Activated T-helper 1 cell treated with anti-CD3 and anti-CD28 coated beads, Interleukin-2, amount 50 U/mL, for 16 hours (primary cell): ENCODE measurements at places on chromosomes 13 and 19.

GRCh38 chr13:95677564-95678266 is 776 bp downstream of the DNAJC3 start:
- no peak for DNase-seq

DNA sequence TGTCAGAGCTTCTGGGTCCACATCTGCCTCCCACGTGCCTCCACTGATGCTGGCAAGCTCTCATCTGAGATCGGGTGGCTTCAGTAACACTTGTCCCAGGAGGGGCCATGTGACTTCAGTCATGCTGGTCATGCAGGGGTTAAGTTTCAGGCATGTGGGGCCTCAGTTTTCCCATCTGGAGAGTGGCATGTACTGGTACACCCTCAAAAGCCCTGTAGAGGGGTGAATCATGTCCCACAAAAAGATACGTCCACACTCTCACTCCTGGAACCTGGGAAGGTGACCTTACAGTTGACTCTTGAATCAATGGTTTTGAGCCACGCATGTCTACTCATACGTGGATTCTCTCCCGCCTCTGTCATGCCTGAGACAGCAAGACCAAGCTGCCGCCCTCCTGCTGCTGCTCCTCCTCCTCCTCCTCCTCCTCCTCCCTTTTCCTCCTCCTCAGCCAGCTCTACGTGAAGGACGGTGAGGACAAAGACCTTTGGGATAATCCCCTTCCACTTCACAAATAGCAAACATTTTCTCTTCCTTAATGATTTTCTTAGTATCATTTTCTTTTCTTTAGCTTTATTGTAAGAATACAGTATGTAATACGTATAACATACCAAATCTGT is 53.7 kb downstream of the COMP start:
- DNase-seq, result no peak

GRCh38 chr19:19064811-19065745 is 1.3 kb downstream of the SLC25A42 start:
- no peak for DNase-seq

- no peak for DNase-seq
These were observed 50.7 kb downstream of the ZNF723 start for GRCh38 chr19:22882797-22883196.

GRCh38 chr13:78607409-78608251 is 4.3 kb upstream of the POU4F1 start:
- no peak for DNase-seq

GRCh38 chr13:78659732-78660494 is 958 bp upstream of the OBI1 start:
- DNase-seq, result peak; percentile 3

DNA sequence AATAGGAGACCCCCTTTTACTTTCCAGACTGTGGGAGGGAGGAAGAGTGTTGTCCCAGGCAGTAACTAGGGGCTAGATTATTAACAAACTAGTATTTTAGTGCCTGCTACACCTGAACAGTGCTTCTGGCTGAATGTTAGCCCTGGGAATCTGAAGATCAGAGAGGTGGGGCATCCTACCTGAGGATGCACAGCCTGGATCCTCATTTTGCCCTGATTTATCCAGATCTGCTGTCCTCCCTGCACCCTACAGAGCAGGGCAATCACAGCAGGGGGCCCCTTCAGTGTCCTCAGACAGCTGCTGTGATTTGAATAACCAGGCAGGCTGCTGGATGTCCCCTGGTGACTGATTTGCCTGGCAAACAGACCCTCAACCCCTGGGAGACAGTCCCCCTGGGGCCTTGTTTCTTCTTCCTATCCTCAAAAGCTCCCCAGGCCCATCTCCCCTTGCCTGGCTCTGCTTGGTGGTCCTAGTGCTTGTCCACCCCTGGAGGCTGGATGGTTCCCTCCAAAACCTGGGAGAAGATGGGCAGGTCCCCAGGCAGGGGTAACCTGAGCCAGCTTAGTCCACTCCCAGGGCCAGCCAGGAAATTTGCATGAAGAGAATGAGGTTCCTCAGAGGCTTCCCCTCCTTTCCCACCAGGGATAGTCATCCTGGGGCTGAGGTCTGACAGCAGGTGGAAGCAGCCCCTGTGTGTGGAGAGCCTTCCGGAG is at the start of gene OVOL3:
OVOL3 (plus strand) TSS at position 657 of the 713 bp plus-strand sequence. CDS start 60 bp downstream, outside the sequence.
- DNase-seq, result no peak

DNA sequence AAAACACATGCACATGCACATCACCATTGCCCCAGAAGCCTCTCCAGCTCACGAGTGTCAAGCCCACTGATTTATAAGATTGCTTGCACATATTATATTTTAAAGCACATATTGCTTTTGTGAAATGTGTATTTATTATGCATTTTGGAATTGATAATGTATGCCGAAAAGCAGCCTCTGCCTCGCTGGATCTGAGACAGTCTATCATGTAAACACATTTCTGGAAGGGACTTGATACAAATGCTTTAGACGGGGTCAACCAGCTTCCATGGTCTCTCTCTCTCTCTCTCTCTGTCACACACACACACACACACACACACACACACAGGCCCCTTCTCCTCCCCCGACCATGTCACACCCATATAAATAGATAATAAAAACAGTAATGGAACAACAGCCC is 203.8 kb downstream of the TUBA3C start:
- no peak for DNase-seq

GRCh38 chr13:42048684-42049453 is 421 bp downstream of the DGKH start:
- DNase-seq, result peak; percentile 50

DNA sequence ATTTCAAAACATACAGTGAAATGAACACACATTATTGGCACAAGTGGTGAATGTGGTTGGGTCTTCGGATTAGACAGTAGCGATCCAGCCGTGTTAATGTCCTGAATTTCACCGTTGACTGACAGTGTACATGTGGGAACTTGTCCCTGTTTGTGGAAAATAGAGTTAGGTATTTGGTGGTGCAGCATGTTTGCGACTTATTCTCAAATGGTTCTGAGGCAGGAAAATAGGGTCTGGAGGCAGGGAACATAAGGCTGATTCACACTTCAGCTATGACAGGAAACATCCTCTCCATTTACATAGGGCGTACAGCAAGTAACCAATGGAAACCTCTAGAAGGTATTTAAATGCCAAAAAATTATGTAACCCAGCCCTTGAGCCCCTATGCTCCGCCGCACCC is 4.2 kb downstream of the LGALS7B start:
- DNase-seq, result no peak

DNA sequence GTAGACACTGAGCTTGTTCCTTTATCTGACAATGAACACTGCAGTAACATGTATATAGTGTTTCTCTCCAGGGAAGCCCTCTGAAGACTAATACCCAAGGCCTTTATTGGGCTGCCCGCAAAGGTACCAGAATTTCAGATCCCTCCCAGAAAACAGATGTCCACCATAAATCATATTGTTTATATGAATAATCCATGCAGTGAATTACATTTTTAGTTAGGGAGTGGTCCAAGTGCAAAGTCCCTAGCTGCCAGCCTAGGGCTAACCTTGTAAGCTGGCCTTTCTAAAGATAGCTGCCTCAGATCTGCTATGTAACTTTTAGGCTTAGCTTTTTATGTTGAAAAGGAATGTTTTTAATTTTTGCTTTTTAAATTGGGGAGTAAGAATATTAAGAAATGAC is 44.7 kb downstream of the TDRD3 start:
- no peak for DNase-seq

DNA sequence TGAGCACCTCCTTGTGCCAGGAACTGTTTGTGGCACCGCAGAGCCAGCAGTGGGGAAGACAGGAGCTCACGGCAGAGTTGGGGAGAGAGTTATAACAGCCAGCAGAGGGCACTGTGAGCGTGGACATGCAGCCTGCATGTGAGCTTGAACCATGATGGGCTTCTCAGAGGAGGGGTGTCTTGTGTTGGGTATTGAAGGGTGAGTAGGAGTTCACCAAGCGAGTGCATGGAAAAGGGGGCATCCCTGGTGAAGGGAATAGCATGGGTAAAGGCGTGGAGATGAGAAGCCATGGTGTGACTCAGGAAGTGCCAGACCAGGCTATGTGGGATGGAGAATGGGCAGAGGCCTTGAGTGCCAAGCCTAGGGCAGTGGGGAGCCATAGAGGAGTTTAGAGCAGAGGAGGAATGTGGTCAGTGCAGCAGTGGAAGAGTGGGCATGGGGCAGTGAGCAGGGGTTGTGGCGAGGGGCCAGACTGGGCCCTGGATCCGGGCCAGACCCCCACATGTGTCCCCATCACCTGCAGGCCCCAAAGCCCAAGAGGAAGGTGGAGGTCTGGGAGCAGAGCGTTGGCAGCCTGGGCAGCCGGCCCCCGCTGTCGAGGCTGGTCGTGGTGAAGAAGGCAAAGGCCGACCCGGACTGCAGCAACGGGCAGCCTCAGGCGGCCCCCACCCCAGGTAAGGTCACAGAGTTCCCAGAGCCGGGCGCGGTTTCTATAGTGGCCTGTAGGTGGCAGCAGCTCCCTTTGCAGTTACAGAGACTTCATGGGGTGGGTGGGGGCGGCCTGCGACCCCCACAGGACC is 11.8 kb upstream of the SHD start:
- DNase-seq, result peak; percentile 40

DNA sequence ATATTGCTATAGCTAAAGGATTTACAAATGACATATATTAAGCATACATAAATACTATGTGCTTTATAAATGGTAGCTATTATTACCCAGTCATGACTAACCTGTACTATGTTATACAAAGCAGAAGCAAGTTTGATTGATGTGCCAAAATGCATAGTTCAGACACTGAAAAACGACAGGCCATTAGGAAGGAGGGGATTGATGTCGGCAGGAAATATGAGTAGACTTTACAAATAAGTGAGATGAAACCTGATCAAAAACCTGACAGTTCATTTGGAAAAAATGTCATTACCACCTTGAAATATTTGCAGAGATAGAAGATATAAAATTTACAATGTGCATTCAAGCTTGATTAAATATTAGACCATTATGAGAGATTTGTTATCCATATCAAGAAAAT is 38.8 kb upstream of the TPP2 start:
- no peak for DNase-seq

DNA sequence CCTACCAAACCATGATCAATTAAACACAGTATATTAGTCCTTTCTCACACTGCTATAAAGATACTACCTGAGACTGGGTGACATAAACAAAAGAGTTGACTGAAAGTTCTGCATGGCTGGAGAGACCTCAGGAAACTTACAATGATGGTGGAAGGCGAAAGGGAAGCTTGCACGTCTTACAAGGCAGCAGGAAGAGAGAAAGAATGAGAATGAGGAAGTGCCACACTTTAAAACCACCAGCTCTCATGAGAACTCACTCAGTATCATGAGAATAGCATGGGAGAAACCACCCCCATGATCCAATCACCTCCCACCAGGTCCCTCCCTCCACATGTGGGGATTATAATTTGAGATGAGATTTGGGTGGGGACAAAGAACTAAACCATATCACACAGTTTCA is 324.9 kb upstream of the ZNF507 start:
- no peak for DNase-seq

DNA sequence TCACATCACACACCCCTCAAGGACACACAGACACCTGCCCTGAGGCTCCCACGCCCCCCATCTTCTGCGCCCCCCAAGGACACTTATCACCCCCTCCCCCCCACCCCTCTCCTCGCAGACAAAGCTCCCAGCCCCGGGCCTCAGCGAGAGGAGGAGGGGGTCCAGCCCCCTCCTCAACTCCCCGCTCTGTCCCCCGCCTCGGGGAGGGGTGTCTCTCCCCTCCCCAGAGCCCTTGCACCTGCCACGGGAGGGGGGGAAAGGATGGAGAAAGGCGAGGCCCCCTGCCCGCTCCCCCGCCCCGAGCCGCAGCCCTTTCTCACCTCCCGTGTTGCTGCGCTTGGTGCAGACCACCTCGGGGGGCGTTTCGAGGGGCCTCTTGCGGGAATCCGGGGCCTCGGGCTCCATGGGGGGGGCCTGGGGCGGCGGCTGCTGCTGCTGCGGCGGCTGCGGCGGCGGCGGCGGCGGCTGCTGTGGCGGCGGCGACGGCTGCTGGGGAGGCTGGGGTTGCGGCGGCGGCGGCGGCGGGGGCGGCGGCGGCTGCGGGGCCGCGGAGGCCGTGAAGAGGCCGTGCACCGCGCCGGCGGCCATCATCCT is 621 bp downstream of the NOVA2 start:
- DNase-seq, result no peak

DNA sequence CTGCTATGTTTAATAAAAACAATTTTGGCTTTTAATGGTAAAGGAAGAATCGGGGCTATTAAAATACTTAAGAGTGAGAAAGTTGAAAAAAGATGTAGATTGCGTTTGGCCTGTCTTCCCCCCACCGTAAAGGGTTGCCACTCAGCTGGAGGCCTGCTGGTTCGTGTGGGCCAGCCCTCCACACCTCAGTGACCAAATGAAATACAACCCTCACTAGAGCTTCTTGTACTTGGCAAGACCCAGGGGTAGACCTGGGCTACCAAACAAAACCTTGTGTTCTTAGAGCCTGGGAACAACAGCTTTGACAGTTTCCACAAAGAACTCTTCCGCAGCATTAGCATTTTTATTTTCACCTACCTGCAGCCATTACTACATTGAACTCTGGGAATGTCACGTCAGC is 152.8 kb upstream of the PABPC3 start:
- no peak for DNase-seq

DNA sequence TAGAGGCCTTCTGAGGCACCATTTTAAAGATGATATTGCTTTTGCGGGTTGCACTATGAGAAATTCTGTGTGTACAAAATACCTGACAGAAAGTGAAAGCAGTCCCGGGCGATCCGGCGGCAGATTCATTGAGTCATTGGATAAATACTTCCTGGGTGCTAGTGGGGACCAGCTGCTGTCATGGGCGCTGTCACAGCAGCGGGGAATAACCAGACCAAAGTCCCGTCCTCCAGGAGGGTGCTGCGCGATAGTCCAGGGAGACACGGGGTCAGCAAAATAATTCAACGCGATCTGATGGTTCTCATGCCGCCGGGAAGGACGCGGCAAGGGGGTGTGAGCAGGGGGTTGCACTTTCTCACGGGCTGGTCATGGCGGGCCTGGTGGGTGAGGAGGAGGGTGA is 13.5 kb downstream of the ZFR2 start:
- DNase-seq, result no peak

GRCh38 chr19:9054765-9055164 is 32.1 kb upstream of the OR1M1 start:
- DNase-seq, result no peak

DNA sequence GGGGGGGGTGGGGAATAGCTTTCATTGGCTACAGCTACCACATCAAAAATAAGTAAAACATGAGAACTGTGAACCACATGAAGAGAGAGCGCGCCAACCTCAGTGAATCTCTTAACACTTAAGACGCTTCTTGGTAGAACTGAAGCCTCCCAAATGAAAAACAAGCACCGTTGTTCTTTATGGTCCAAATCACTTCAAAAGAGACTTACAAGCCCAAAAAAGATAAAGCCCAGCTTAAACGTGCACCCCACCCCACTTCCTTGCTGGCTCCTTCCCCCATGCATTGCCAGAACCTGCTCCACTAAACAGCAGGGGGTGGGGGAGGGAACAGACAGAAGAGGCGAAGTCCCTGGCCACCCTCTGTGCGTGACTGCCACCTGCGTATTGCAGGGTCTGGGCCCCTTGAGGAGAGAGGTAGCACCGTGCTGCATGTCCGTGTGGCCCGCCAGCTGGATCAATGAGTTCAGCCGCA is 479.1 kb downstream of the FOXO1 start:
- peak; percentile 37 for DNase-seq

GRCh38 chr19:1309977-1310852 is 24.5 kb downstream of the EFNA2 start:
- DNase-seq, result no peak

- DNase-seq, result no peak
These were observed 33.7 kb downstream of the SIAH3 start for GRCh38 chr13:45817833-45818232.
